Stimulated activated CD4-positive, alpha-beta T cell treated with anti-CD3 and anti-CD28 coated beads, Interleukin-1b, Interleukin-23, amount 100 ng/mL, for 24 hours (primary cell): ENCODE measurements at places on chromosomes 7 and 10.

GRCh38 chr7:102095321-102096011 is 191.2 kb upstream of the SH2B2 start:
- DNase-seq, result no peak

DNA sequence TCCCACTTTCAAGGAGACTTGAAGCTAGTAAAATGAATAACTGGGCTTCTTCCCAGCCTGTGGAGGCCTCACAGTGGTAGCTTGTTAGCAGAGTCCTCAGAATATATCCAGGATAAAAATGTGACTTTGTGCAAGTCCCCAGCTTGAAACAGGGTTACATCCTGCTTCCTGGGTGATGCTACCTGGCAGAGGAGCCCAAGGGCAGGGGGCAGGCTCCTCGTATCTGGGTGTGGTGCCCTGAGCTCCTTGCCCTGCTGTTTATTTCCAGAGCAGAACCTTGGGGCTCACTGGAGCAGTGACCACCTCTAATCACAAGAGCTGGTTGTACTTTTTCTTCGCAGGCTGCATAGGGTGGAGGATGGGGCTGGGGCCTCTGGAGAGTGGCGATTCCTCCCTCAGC is 94.8 kb downstream of the GRK5 start:
- DNase-seq, result no peak

GRCh38 chr10:118370499-118370898 is 28.4 kb upstream of the FAM204A start:
- no peak for DNase-seq

- DNase-seq, result no peak
Measured at GRCh38 chr7:27940341-27940740, 200.4 kb downstream of the TAX1BP1 start.

GRCh38 chr10:10044922-10045764 is 972.5 kb upstream of the CELF2 start:
- DNase-seq, result no peak

DNA sequence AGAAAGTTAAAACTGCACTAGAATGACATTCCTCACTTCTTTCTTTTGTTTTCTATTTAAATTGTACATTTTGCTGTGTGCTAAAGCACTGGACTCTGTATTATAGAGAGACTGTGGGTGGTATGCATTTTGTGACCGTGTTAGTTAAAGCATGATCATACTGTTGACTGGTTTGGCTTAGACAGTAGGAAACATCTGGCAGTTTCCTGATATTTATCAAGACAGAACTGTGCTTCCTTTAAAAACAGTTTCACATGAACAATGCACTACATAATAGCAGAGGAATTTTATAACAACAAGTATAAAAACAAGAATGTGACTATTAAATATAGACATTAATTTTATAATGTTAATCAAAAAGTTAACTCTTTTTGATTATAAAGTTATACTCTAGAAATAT is 23.1 kb downstream of the GNG11 start:
- no peak for DNase-seq
